ENCODE measurements at places on chromosomes 4 and X. TPM values are rescaled to one million over a fixed set of nuclear protein-coding genes. Genes with fewer than 3 reads are reported as not detected.
A peak's percentile ranks its signal among the peaks of the same experiment; 100 is the strongest.

ASB11 gene
- polyA plus RNA-seq = not detected

PLXNB3 gene
- 1.9 TPM for polyA plus RNA-seq

CYBB gene
- polyA plus RNA-seq = not detected

TEX13B gene
- polyA plus RNA-seq = not detected

IL21 gene
- not detected for polyA plus RNA-seq

IL9R gene
- not detected for polyA plus RNA-seq

CRMP1 gene
- polyA plus RNA-seq = 0.02 TPM

SMIM10 gene
- polyA plus RNA-seq = 12.6 TPM

HSPA4L gene
- 9.9 TPM for polyA plus RNA-seq

GRCh38 chrX:20063716-20064351 is 52.9 kb downstream of the MAP7D2 start:
- DNase-seq = no peak

GRCh38 chrX:86192827-86193226 is 44.6 kb downstream of the DACH2 start:
- DNase-seq = peak; percentile 3

DNA sequence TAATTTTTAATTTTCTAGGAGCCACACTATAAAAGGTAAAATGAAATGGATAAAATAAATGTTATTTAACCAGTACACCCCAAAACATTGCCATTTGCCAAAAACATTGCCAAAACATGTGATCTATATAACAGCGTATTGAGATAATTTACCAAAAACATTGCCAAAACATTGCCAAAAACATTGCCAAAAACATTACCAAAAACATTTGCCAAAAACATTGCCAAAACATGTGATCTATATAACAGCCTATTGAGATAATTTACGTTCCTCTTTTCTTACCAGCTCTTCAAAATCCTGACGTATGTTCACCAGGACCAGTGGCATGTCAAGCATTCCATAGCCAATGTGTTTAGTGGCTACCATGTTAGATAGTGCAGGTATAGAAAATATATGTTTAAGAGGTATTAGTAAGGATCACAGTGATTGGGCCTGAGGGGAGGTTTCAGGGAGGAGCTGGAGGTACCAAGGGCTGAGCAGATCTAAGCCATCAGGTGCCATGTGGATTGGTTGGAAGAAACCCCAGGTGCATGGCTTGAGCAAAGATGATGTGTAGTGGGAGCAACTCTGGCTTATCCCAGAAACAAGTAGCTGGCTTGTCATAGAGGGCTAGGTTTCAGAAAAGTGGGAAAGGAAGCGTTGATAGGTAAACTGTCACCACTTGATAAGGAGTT is 42.6 kb downstream of the RAPGEF2 start:
- no peak for DNase-seq

GRCh38 chr4:18180122-18180521 is 158.6 kb upstream of the LCORL start:
- no peak for DNase-seq

GRCh38 chr4:81743731-81744435 is 272.2 kb upstream of the RASGEF1B start:
- DNase-seq = no peak

GRCh38 chr4:110487873-110488272 is 11.9 kb downstream of the ENPEP start:
- peak; percentile 54 for DNase-seq

DNA sequence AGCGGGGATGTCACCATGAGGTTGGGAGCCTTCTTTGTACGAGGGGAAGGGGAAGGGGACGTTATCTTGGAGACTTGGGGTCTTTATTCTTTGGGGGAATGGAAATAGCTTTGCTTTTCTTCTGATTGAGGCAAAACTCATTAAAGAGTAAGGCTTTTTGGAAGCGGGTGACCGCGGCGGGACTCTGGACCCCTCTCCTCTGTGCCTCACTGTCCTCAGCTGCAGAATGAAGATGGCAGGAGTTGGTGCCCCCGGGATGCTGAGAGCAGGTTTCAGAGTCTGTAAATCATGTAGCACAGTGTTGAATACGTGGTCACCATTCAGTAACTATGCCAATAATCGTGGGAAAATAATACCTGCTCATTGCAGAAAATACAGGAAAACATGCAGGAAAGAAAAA is 32.1 kb downstream of the HTT-AS start:
- DNase-seq = no peak

DNA sequence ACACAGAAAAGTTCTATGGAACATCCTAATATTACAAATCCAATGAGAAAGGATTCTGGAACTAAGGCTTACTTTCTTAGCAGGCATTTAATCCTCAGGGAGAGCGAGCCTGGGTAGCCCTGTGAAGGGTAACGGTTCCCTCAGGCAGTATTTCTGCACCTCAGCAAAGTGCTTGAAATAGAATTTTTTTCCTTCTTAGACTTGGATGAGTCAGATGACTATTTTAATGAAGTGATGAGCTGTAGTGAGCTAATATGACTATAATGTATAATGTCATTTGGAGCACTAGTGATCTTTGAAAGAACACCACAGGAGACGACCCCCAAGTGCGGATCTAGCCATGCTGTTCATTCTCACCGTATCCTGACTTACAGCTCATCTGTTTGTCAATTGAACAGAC is 493.0 kb upstream of the FAM241A start:
- no peak for DNase-seq

- peak; percentile 88 for DNase-seq
Observed at GRCh38 chr4:24472514-24473308, 111.6 kb downstream of the DHX15 start.

GRCh38 chr4:149166876-149167275 is 648.8 kb downstream of the IQCM start:
- DNase-seq = no peak

- no peak for DNase-seq
Observed at GRCh38 chr4:98599617-98600205, 58.7 kb downstream of the TSPAN5 start.

- DNase-seq = no peak
Observed at GRCh38 chr4:26815199-26815598, 45.4 kb upstream of the STIM2 start.

DNA sequence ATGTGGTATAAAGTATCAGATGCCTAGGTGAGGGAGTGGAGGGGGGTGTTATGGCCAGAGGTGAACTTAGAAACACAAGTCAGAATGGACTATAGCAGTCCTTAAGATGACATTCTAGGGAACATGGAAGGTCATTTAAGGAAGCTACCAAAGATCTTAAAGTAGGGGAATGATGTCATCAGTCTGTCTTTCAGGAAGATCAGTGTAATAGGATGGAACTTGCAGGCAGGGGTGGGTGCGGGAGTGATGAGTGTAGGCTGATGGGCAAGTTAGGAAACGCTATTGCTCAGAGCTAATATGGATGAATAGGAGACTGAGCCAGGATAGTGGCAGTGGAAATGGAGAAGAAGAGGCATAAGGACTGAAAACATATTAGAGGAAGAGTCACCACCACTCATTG is 27.5 kb upstream of the CWH43 start:
- DNase-seq = no peak

DNA sequence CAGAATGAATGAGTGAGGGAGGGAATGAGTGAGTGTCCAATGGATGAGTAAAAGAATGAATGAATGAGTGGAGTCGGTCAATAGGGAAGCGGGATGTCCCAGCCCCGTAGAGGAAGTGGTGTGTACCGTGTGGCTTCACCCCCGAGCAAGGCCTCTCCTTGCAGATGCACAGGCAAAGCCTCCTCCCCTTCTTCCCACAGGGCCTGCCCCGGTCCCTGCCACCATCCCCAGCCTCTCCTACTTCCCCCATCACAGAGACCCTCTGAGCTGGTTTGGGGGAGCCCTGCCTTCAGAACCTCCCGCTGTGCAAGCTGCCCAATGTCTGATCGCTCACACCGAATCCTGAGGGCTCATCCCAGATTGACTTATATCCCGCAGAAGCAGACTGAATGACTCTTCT is 13.6 kb downstream of the HTRA3 start:
- DNase-seq = no peak

- no peak for DNase-seq
Observed at GRCh38 chr4:38935391-38936073, 67.9 kb downstream of the FAM114A1 start.

DNA sequence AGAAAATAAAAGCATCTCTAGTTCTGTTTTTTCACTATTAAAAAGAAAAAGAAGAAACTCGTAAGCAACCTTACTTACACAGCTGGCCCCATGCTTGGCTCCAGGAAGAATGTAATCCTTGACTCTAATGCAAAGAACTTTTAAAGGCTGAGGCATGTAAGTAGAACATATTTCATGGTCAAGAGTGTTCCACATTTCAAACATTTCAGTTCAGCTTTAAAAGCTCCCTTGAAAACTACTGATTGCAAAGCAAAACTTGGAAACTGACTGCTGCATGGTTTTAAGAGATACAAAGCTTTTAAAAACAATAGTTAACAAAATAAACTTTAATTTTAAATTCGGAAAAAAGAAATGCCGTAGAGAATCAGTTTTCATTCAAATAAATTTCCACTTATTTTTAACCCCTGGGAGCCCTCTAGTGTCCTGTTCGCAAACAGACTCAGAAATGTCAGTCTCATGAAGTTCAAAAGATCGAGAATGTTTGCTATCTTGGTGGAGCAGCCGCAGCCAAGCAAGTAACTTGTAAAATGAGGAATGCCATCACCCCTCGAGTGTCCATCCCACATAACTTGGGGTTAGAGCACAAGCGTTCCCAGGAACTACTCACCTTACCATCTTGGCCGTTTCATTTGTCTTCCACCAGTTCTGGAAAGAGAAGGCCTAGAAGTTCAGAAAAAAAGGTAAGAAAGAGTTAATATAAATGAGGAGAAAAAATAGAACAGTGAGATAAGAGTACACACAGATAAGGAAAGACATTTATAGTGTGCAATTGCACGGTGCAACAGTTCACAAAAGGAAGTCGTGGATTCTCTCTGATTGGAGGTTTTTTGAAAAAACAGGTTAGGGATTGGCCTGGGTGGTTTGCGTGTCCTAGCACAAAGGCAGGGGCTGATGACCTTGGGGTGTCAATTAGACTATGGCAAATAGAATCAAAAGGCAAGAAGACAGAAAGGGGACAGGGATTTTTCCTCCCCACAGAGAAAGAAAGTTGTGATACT is at the start of gene GASK1B:
GASK1B (minus strand) TSS at position 765 of the 998 bp plus-strand sequence. CDS start 1,650 bp downstream, outside the sequence.
- peak; percentile 81 for DNase-seq

DNA sequence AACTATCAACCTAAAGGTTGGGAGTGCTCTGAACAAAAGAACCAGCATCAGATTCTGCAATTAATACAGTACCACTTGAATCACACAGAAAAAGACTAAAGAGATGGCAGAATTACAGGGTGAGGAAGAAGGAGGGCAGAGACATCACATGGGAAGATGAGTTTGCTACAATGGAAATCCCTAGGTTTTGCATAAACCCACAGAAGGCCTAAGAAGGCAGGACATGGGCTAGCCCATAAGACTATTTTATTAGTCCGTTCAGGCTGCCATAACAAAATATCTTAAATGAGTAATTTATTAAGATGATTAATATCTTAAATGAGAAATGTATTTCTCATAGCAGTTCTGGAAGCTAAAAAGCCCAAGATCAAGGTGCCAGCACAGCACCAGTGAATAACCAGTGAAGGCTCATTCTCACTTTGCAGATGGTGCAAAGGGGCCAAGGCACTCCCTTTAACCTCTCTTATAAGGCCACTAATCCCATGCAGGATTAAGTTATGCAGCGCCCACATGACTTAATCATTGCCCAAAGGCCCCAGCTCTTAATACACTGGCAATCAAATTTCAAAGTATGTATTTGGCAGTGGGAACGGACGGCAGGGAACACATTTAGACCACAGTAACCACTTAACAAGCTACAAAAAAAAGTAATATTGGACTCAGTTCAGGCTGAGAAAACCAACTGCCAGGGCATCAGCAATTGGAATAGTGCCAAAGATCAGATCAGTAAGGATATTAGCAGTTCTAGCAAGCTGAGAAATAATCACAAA is 47.6 kb upstream of the NEUROG2 start:
- DNase-seq = no peak

DNA sequence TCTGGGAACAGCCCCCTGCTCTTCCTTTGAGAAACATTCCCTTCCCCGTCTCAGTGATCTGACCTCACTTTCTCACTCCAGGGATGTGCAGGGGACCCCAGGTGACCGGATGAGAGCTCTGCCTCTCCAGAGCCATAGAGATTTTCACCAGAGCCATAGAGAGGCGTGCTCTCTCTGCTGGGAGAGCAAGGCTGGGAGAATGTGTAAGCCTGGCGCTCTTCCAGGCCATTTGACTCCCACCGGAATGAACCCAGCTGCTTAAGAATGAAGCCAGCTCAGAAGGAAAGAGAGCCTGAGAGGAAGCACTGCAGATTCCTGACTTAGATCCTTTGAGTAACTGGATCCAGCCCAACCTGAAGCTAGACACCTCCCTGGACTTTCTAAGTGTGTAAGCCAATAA is 106.4 kb downstream of the DHX15 start:
- DNase-seq = peak; percentile 84

DNA sequence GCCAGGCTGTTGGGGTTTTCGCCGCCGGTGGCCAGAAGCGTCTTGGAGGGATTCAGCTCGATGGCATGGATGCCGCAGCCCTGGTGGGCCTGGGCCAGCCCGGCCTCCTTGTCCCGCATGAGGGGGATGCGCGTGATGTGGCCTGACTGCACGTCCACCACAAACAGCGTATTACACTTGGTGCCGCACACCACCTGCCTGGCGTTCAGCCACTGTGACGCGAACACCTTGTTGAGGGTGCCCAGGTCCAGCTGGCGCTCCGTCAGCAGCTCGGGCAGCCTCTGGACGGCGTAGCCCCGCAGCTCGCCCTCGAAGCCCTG is 728 bp downstream of the DCAF12L2 start:
- no peak for DNase-seq

GRCh38 chr4:123922847-123923246 is 526.3 kb downstream of the SPRY1 start:
- peak; percentile 24 for DNase-seq

DNA sequence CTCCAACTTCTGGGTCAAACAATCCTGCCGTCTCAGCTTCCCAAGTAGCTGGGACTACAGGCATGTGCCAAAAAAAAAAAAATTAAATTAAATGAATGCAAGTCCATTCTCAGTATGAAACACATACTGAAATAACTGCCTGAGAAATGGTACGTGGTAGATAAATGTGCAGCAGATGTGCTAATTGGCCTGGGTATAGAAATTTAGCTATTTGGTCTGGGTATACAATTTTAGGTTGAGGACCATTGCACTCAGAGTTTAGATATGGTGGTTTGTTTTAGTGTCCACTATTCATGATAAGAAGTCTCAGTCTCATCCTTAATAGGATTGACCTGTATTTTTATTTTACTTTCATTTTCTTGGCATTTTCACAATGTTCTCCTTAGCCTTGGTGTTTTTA is 9.2 kb downstream of the GYG2 start:
- DNase-seq = no peak

DNA sequence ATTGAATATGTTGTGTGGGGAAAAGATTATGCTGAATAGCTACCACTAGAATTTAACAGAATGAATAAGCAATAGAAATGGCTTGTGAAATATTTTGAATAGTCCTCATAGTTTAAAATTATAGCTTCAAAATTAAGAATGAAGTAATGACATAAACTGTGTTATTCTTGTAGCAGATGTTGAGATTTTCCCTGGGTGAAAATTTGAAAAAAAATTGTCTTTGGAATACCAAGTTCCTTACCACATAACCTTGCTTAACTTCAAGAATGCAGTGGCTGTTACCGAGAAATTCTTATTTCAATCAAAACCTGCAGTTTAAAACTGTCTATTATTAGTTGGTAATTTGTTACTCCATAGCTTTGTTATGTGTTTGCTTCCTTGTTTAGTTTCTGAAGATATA is 1268.6 kb downstream of the RAPGEF2 start:
- DNase-seq = no peak

GRCh38 chr4:6538111-6538510 is 36.9 kb upstream of the MAN2B2 start:
- DNase-seq = no peak
